ENCODE measurements at places on chromosomes 16 and 17.
A peak's percentile ranks its signal among the peaks of the same experiment; 100 is the strongest.

DNA sequence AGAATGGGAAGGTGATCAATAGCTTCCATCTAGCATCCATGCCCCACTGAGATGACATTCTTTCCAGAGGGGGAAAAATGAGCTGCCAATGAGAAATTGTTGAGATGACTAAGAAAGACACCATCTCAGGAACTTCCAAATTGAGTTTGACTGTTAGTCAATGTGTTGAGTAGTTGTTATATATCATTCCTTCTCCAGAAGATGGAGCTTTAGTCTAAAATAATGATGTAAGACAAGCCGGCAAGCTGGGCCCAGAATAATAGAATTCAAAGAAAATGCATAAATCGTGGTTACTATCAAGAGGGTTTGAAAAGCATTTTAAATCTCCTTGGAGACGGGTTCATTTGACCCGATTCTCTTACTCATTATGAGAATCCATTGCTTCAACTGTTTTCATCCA, 71.0 kb upstream of the ATF7IP2 start:
- no peak for DNase-seq

DNA sequence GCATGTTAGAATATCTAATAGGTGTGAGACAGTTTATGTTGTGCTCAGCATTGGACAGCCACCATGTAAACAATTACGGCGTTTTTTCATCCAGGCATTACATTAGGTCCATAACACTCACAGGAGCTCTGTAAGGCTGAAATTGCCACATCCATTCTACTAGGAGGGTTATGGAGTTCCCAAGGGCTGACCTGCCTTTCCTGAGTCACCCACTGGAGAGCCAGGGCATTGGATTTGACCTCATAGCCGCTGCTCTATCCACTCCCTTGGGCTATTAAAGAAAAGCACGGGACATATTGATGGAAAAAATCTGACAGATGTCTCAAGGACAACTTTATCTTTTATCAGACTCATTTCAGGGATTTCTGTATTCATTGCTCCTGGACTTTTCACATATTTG, 306.3 kb upstream of the HSBP1 start:
- DNase-seq, result no peak

DNA sequence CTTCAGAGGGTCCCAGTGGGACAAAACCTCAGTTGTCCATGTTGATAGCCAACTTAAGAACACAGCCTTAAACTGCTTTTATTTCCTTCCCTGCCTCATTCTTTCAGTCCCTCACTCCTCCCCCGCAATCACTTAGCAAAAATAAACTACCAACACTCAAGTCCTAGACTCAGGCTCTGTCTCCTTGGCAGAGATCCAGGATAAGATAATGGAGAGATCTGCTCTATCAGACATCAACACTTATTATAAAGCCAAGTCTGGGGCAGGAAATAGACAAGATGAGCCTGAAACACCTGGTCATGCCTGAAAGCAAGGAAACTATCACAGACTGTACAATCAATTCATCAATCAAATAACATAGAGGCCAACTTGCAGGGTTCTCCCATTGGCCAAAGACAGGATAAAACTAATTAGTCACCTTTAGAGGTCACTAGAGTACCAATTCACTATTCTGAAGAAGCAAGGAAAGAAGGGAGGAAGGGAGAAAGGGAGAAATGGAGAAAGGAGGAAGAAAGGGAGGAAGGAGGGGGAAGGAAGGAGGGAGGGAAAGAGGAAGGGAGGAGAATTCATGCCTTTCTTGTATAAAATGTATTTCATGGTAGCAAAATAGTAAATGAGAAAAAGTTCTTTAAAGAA, 15.7 kb downstream of the HYDIN start:
- no peak for DNase-seq

DNA sequence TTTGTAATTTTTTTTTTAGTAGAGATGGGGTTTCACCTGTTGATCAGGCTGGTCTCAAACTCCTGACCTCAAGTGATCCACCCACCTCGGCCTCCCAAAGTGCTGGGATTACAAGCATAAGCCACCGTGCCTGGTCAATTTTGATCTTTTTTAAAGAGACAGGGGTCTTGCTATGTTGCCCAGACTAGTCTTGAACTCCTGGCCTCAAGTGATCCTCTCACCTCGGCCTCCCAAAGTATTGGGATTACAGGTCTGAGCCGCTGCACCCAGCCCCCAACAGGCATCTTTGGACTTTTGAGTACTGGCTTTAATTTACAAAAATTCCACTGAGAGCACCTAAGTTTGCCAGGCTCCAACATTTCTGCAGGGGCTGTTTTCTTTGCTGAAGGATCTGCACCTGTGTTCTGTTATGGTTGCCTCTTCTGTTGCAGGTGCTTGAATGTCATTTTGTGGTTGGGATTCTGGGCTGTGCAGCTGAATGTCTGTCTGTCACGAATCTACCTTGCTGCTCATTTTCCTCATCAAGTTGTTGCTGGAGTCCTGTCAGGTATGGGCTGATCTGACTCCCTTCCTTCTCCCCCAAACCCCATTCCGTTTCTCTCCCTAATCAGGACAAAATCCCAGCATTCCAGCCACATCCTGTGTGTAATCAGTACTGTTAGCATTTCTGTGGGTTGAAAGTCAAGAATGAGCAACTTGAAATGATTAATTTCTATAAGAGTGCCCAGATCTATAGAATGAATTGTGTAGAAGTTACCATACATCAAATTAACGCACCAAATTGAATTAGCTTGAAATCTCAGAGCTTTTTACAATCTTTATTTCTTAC, 8.5 kb downstream of the G6PC1 start:
- DNase-seq, result peak; percentile 6

DNA sequence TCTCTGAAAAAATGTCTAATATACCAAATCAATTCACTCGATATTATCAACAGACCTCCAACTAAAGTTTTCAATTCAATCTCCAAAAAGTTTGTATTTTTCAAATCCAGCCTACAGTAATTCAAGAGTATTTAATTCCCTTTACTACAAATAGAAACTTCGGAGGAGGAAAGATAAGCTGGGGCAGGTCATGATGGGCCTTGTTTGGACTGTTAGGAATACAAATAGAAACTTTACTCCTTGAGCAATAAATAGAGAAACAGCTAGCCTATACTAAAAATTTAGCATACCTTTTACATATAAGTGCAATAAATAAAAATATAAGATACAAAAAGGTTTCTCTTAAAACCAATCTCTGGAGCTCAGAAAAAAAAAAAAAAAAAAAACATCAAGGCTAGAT, 98.2 kb downstream of the NCOR1 start:
- DNase-seq, result no peak

DNA sequence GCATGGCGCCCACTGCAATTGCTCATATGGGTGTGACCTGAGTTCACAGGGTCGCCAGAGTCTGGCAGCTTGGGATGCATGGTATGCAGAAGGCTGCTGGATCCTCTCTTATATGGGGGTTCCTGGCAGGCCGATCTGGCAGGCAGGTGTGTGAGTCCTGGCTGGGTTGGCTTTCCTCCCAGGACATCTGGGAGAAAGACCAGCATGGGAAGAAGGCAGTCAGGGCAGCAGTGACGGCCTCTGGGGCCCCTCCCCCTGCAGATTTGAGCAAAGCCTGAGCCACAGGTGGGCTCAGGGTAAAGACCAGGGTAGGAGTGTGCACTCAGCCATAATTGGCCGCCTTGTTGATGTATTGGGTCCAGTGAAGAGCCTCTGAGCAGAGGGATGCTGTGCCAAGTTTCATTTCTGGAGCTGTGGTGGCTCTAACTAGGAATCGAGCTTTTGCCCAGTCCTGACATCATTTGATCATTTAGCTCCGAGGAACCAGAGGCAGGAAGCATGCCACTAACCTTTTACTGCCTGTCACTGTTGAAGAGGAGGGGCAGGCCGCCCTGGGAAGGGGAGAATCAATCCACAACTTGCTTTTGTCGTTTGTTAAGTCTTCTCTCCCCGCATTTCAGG, 174.3 kb downstream of the CCDC182 start:
- no peak for DNase-seq

DNA sequence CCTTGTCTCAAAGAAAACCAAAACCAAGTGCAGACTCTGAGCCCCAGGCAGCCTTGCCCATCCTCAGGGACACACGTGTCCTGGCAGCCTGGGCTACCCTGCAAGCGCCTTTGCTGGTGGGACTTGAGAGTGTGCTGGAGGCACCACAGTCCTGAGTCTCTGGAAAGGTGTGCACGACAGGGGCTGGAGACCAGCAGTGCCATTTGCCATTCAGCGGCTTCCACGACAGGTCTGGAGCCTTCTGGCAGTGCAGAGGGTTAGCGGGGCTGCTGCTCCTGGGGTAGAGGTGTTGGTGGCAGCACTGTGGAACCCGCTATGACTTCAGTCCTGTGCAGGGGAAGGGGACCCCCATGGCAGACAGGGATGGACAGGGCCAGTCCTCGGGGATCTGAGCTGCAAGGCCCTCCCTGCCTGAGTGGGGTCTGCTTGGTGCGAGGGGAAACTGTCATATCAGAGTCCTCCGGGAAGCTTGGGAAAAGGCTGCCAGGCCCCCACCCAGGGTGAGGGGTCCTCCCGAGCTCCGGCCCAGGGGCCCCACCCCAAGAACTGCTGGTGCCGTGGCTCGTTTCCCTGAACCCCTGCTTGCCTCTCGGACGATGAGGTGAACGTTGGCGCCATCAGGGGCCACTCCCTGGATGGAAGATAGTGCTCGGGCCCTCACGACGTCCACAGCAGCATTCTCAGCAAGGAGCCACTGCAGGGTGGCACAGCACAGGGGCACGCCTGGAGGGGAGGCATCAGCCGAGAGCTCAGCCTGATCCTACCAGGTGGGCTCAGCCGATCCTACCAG, 6.8 kb downstream of the FAAP100 start:
- DNase-seq, result no peak

DNA sequence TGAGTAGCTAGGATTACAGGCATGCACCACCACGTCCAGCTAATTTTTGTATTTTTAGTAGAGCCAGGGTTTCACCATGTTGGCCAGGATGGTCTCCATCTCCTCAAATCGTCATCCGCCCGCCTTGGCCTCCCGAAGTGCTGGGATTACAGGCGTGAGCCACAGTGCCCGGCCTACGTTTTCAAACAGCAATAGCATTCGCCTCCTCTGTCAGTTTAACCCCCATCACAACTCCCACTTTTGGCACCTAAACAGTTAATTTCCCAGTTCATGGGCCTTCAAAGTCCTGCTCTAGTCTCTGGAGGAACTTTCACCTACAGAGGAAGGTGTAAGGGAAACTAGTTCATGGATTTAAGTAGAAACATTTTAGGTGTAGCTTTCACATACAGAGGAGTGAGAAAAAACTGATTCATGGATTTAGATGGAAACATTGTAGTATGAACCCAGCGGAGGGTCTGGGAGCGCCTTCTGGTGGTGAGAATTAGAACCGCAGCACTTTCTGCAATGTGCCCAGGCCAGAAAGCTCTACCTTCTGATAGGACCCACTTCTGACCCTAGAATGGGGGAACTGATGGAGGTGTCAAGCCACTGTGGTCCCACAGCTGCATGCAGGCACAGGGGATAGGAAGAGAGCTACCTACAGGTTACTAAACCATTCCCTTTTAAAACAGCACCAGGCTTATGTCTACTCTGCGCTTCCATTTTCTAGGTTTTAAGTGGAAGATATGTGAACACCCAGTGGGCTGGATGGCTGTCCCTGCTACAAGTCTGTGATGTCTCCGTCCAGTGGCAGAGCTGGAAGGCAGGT, 12.0 kb upstream of the MEOX1 start:
- no peak for DNase-seq

DNA sequence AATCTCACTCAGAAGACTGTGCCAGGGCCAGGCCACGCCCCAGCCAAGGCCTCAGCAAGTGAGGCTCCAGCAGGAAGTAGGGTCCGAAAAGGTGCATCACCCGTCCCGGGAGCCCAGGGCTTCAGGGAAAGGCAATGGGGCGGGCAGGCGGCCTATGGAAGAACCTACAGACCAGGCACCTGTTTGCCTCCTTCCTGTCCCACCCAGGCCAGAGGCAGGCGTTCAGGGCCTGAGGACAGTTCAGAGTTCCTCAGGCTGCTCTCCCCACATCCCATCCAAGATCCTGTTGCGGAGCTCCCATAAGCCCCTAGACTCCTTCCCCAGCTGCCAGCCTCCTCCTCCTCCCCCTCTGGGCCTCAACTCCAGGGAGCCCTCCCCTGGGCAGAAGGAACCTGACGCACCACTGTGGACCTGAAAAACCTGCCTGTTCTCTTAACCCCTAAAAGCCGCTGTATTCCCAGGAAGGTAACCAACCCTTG, 2.3 kb downstream of the CLUH start:
- no peak for DNase-seq

- no peak for DNase-seq
Measured at GRCh38 chr17:14299280-14300141, 1.4 kb upstream of the HS3ST3B1 start.

GRCh38 chr17:27545562-27546229, 85.3 kb upstream of the LGALS9 start:
- DNase-seq, result no peak

GRCh38 chr16:75837681-75838080, 111.4 kb upstream of the CPHXL start:
- no peak for DNase-seq

- no peak for DNase-seq
Measured at GRCh38 chr17:6334386-6334785, 100.5 kb downstream of the AIPL1 start.

DNA sequence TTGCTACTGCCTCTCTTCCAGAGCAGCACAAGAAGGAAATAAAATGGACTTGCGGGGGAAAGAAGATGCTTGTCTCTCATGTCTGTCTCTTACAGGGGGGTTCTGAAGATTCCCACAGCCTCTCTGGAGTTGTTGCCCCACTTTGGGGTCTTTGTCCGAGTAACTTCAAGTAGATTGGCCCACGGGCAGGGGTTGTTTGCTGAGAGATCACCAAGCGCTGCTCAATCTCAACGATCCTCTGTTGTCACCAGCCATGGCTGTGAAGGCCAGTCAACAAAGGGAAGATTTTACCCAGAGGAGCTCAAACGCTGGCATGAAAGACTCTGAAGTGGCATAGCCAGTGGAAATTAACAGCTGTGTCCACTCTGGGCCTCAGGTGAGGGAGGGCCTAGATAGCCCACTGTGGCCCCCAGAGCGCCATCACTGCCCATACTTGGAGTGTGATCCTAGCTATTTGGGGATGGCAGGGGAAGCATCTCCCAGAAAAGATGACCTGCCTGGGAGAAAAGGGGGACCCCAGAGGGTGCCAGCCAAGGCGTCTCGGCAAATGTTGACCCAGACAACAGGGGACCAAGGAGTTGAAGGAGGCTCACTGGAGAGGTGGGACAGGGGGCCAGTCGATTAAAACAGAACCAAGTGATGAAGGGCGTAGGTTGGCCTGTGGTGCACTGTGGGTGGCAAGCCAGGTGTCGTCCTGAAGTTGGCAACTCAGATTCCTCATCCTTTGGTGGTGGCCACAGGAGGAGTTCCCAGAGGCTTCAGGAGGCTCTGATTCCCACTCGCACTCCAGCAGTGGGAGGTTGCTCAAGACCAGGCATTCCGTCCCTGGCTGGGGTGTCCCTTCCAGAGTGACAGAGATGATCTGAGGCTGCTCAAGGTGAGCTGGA, 28.0 kb downstream of the SLC13A5 start:
- no peak for DNase-seq

DNA sequence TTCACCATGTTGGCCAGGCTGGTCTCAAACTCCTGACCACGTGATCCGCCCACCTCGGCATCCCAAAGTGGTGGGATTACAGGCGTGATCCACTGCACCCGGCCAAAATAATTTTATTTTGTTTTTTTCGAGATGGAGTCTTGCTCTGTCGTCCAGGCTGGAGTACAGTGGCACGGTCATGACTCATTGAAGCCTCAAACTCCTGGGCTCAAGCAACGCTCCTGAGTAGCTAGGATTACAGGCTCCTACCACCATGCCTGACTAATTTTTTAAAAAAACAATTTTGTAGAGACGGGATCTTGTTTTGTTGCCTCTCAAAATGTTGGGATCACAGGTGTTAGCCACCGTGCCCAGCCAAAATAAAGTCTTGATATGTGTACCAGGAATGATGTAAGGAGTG, 2.4 kb upstream of the TTLL6 start:
- no peak for DNase-seq

GRCh38 chr16:56547120-56547948, 17.5 kb upstream of the MT4 start:
- DNase-seq, result peak; percentile 55
